ENCODE measurements at places on chromosomes 7 and 10. TPM values are rescaled to one million over a fixed set of nuclear protein-coding genes. Genes with fewer than 3 reads are reported as not detected.

C7orf57 gene
- total RNA-seq, result 0.64 TPM

ARL4A gene
- 14.1 TPM for total RNA-seq

BAZ1B gene
- 57.2 TPM for total RNA-seq

ITIH2 gene
- total RNA-seq, result not detected

KCNMA1 gene
- total RNA-seq, result 11.4 TPM

BICC1 gene
- total RNA-seq, result 22.9 TPM

SFMBT2 gene
- total RNA-seq, result 4.8 TPM

FAM25C gene
- not detected for total RNA-seq

CYP2C19 gene
- not detected for total RNA-seq

NCF1 gene
- total RNA-seq, result not detected

CUZD1 gene
- 0.35 TPM for total RNA-seq

PODXL gene
- 350 TPM for total RNA-seq

Measured in glomerular endothelial cell (primary cell).